ENCODE measurements at places on chromosomes 1 and 21.

- DNase-seq: no peak
These were observed 54.9 kb upstream of the NBPF3 start for GRCh38 chr1:21385022-21385421.

DNA sequence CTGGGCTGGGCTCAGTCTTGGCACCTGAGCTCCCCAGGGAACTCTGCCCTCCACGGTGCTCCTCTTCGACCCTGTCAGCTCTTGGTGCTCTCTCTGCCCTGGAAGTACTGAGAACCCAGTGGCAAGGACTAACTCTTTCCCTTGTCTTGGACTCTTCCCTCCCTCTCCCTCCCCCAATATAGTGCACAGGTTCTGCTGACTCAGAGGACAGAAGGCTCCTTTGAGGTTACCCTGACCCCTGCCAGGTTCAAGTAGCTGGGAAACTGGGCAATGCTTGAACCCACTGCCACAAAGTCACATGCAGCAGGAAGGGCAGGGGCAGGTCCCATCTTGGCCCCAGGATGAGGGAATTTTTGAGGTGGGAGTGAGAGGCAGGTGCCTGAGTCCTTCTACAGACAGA, 20.3 kb downstream of the KCNQ4 start:
- no peak for DNase-seq

DNA sequence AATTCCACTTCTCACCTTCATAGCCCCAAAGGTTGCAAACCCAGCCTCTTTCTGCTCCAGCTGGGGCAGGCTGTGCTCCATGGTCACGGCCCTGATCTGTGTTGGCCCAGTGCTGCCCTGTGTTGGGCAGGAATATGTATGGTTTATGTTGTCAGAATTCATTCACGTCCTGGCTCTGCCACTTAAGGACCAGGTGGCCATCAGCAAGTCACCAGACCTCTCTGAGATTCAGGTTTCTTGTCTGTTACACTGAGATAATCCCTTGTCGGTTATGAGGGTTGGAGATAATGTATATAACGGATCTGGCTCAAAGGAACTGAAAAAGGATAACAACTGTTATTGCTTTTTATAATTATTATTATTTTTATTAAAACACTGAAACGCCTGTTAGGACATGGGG, 39.1 kb upstream of the SELENON start:
- DNase-seq: no peak

DNA sequence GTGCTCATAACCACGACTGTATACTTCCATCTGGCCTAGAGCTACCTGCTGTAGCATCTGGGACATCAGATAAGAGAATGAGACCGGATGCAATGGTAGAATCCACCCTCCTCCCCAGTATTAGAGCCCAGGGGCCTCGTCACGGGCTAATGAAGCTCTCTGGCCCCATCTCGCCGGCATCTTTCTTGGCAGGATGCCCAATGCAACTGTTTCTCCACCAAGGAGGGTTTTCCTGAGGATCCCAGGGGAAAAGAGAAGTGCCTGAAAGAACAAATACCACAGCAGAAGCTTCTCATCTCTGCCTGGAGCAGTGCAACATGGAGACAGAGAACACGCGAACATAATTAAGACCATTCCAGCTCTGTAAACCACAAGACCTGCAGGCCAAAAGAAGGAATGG, 80.0 kb downstream of the VWA5B1 start:
- DNase-seq: no peak

- no peak for DNase-seq
These were observed 31.8 kb downstream of the SDCCAG8 start for GRCh38 chr1:243287652-243288051.

GRCh38 chr1:156246241-156246780, 1.5 kb downstream of the PAQR6 start:
- no peak for DNase-seq

DNA sequence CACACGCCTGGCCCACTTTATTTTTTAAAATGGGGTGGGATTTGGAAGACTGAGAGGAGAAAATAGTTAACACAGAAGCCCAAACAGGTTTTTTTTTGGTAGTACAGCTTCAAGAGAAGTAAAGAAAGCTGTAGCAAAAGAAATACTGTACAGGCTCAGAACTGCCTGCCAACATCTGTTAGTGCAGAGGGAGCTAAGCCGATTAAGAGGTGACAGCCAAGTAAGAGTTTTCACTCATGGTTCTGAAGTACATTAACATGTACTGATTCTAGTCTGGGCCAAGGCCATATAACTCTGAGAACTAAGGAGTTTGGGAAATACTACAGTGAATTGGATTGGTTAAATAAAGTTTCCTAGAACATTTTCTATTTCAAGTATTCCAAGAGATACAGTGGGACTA, 51.6 kb downstream of the EIF2B3 start:
- no peak for DNase-seq

DNA sequence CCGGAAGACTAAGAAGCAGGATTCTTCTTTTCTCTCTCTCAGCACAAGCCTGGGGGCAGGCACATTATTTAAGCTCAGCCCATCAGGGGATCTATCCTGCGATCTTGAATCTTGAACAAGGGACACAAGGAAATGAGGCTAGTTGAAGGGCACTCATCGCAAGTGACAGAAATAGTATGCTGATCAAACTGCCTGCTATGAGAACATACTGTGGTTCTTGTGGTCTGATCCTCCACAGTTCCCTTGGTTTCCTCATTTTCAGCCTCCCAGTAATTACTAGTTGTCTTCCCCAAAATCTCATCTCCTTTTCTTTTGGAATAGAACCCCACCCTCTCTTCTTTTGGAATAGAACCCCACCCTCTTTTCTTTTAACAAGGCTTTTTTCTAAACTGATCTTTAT, 6.5 kb downstream of the ANKRD45 start:
- no peak for DNase-seq

- no peak for DNase-seq
These were observed 53.1 kb downstream of the S100B start for GRCh38 chr21:46551636-46552241.

- no peak for DNase-seq
These were observed 672.4 kb upstream of the TMPRSS15 start for GRCh38 chr21:19076031-19076430.

GRCh38 chr1:112826217-112826944, 111.2 kb upstream of the PPM1J start:
- no peak for DNase-seq

- no peak for DNase-seq
These were observed 157.3 kb upstream of the PTGFR start for GRCh38 chr1:78333502-78333901.

DNA sequence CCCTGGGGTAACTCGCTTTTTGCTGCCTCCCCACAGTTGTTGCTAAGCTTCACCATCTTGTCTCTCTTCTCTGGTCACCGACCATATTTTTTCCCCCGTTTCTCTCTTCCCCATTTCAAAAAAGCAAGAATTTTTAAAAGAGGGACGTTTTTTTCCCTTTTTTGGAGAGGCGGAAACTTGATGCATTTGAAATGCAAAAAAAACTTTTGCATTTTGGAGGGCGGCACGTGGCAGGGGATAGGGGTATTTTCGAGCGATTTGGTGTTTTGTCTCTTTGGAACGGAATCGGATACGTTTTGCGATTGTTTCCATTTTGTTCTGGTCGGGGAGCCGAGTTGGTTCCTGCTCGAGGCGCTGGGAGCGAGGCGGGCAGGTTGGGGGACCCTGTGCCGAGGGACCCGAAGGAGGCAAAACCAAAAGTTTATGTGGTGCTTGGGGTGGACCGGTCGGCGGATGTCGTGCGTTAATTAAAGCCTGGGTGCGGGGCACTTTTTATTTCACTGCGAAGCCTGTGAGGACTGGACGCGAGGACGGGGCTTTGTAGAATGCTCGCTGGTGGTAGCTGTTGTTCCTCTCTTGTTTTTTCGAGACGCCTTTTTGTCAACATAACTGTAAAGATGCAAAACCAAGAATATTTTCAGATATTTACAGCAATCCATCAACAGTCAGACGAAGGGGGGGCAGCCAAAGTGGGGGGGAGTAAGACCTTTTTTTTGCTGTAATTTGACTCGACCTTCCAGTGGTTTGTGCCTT, 884 bp downstream of the H3-3A start:
- DNase-seq: peak; percentile 51

- DNase-seq: no peak
These were observed 23.7 kb downstream of the FAF1 start for GRCh38 chr1:50936321-50936720.

Measured in heart right ventricle (tissue), 16 donors.